CD4-positive, alpha-beta T cell treated with Interleukin-1 beta for 1 hour (primary cell): ENCODE measurements at places on chromosomes 1 and 21.

GRCh38 chr1:203153989-203154821 lies 21.4 kb downstream of the MYBPH start:
- DNase-seq: no peak

DNA sequence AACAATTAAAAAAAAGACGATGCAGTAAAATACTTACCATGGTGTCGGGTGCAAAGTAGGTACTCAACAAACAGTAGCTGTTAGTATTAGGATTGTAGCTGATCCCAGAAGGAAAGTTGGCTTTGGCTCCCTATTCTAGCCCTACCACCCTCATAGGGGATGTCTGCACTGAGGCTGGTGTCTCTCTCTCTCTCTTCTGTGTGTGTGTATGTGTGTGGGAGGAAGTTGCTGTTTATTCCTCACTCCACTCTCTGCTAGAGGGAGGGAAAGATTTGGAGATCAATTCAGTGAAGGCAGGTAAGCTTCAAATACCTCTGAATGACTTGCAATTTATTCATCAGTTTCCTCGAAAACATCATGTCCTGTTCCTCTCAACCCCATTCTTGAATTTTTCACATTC lies 124.4 kb downstream of the PTPRU start:
- DNase-seq: no peak

- DNase-seq: peak; percentile 13
Observed at GRCh38 chr1:234912548-234913277, 215.9 kb downstream of the TOMM20 start.

DNA sequence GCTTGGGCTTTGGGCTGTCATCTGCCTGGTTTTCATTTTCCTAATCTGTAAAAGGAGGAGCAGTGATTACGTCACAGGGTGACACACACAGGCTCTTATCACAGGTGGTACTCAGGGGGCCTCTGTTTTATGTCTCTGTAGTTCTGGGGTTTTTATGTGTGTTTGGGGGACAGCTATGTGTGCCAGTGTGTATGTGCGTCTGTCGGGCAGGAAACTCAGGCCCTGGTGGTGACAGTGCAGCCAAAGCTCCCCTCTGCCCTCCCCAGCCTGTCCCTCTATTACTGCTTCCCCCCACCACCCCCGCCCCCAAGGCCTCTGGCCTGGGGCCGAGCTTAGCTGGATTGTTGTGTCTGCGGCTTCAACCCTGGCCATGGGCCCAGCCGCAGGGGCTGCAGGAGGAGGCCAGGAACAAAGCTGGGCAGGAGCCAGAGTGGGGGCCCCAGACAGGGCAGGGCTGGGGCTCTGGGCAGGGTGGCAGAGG lies 13.3 kb downstream of the MFAP2 start:
- DNase-seq: no peak

DNA sequence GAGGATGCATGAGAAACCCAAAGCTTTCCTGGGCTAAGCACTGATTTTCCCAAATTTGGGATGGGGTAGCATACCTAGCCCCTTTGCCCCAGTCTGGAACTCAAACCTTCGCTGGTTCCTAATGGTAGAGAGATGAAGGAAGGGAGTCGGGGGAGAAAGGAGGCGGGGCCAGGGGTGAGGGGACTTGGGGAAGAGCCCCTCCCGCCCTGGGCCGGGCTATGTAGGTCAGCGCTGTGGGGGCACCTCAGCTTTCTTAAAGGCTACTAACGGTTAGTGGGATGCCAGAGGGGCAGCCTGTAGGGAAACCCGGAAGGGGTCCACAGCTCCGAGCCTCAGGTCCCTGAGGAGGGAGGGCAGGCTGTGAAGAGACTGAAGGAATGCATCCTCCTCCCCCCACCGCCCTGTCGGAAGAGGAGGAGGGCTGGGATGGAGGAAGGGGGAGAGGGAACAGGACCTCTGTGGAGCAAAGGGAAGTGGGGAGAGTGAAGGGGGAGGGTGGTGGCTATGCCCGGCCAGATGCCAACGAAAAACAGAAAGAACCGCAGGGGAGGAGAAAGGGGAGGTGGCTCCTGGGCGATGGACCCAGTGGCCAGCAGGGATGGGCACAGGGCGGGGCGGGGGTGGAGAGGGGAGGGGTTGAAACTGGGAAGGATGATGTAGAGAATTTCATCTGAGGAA lies 1.3 kb downstream of the CADM3 start:
- no peak for DNase-seq

DNA sequence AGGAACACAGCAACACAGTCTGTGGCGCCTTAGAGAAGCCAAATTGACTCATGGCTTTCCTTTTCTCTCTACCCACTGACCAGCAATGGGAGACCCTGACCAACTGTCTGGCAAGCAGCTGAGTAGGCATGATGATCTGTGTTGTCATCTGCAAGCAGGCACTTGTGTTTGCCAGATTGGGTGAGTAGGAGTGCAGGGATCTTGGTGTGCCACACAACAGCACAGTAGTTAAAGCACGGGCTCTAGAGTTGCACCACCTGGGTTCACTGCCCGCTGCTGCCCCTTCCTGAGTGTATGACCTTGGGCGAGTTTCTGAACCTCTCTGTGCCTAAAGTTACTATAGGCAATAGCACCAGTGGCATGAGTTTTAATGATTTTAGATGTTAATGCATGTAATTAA lies 95.7 kb upstream of the CD53 start:
- DNase-seq: no peak

- no peak for DNase-seq
Observed at GRCh38 chr1:201072149-201072548, 40.1 kb downstream of the CACNA1S start.

GRCh38 chr1:54273795-54274163 lies 73.8 kb downstream of the MRPL37 start:
- DNase-seq: no peak

DNA sequence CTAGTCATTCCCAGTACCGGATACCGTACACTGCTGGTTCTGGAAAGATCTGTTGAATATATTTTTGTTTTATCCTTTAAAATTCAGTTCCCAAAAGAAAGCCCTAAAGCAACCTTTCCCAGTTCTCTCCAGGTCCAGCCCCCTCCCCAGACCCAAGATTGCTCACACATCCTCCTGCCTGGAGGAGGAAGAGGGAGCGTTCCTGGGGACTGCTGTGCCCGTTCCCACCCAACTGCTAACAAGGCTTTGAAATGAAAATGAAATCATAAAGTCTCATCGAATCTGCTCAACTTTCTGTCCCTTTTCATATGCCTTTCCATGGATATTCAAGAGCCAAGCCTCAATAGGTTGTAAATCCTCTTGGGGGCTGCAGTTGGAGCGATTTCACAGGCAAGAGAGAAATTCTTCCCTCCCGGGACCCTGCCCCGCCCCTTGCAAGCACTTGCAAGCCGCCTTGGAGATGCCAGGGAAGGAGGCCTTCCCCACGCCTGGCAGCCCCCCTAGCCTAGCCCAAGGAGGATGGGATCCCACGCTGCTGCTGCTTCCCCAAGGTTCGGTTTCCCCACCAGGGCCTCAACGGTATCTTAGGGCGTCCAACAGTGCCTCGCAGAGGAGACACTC lies 113.2 kb upstream of the CACHD1 start:
- no peak for DNase-seq

GRCh38 chr1:59446257-59446901 lies 149.5 kb downstream of the FGGY start:
- no peak for DNase-seq

GRCh38 chr1:180287988-180288705 lies 58.1 kb downstream of the LHX4 start:
- DNase-seq: no peak

DNA sequence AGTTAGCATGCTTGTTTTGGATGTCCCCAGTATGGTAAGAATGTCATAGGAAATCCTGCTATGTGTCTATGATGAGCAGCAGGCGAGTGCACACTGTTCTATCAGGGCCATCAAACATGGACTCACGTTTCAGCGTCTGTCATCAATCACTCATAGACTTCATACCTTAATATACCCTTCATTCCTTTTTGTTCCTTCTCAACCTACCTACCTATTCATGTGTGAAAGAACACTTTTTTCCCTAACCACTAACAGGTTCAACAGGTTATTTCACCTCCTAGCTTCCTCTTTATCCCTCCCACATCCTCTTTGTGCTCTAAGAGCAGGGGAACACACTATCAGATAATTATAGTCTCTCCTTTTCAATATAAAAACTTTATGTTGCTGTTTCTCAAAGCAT lies 300.6 kb downstream of the TM2D1 start:
- DNase-seq: no peak

DNA sequence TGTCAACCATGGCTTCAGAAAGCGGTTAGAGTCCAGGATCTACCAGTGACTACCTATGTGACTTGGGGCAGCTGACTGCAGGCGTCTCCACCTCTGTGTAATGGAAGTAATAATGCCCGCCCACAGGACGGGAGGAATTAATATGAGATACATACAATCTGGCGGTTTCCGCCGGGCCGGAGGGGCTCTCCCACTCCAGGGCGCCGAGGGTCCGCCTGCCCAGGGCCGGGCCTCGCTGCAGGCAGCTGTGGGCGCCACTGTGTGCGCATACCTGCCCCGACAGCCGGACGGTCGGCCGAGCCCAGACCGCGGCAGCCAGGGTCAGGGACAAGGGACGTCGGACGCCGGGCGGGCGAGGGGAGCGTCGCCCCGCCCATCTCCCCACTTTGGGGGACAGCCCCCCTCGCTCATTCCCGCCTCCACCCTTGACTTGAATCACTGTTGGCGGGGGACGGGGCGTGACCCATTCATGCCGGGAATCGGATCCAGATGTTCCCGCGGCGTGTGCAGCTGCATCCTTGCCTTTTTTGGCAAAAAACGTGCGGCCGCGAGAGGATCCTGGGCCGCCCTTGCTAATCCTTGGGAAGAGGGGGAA lies 6.0 kb upstream of the SF3A3 start:
- no peak for DNase-seq

GRCh38 chr1:15477646-15478212 lies 1.8 kb downstream of the CELA2B start:
- no peak for DNase-seq
